ENCODE measurements at places on chromosomes 4 and X.

GRCh38 chrX:20309806-20310205, 43.1 kb upstream of the RPS6KA3 start:
- DNase-seq: no peak

DNA sequence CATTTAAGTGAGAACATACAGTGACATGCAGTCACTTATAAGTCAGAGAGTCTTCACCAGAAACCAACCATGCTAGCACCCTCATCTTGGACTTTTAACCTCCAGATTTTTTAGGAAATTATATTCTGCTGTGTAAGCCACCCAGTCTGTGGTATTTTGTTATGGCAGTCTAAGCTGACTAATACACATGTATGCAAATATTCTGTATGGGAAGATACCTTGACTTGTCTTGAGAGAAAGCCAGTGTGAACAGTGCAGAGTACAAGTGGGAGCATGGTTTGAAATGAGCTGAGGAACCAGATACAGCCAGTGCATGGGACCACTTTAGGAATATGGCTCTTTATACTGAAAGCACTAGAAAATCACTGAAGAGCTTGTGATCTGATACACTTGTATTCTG, 110.4 kb upstream of the MAP9 start:
- DNase-seq: no peak

DNA sequence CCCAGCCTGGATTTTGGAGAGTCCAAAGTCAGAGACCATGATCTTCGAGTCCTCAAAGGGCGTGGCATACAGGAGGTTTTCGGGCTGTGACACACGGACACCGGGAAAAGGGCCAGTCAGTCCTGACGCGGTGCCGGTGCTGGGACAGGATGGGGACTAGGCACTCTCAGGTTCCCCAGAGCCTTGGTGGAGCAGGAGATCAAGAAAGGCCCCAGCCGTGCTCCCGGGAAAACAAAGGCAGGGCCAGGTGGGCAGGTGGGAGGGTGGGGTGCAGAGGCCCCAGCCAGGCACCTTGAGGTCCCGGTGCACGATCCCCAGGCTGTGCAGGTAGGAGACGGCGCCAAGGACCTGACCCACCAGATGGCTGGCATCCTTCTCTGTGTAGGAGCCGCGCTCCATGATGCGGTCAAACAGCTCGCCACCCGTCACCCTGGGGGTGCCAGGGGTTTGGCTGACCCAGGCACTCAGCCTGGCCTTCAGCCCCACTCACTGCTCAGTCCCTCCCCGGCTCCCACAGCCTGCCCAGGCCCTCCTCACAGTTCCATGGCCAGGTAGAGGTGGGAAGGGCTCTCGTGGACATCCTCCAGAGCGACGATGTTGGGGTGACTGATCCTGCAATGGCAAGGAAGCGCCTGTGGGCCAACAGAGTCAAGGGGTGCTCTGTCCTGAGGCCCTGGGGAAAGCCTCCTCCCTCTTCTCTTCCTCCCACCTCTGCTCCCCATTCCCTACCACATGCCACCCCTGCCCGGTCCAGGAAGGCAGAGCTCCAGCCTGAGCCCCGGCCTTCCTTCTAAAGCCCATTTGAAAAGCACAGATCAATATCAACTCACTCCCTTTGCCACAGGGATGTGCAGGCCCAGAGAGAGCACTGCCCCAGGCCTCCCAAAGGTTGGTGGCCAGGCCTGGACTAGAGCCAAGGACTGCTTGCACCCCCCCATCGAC, 1.8 kb downstream of the PNCK start:
- no peak for DNase-seq

DNA sequence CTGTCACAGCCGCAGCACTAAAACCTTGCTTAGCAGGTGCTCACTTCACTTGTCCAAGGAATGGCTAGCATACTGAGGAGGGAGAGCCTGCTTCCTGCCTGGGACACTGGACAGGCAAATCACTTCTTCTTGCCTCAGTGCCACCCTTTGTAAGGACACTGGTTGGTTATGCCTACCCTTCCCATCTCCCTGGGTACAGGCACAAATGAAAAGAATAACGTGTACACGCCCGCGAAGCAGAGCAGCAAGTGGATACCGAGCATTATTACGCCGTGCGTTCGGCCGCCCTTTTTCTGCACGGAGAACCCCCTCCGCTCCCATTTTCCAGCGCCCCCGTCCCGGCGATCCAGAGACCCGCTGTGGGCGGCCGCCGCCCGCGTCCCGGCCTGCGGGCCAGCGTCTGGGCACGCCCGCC, 338 bp upstream of the KLHL2 start:
- DNase-seq: peak; percentile 30

- no peak for DNase-seq
Measured at GRCh38 chr4:167613381-167613780, 379.1 kb upstream of the SPOCK3 start.

DNA sequence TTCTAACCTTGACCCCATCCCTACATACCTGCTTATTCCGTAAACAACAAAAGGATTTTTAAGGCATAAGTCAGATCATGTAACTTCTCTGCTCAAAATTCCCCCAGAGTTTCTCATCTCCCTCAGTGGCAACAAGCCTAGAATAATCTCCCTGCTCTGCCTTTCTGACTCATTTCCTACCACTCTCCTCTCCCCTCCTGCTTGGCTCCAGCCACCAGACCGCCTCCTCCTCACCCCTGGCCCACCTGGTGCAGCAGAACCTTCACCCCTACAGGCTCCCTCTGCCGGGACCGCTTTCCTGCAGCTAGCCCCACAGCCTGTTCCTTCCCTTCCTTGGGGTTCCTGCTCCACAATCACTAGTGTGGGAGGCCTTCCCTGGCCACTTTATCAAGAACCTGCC, 32.1 kb downstream of the TSPAN5 start:
- DNase-seq: no peak

DNA sequence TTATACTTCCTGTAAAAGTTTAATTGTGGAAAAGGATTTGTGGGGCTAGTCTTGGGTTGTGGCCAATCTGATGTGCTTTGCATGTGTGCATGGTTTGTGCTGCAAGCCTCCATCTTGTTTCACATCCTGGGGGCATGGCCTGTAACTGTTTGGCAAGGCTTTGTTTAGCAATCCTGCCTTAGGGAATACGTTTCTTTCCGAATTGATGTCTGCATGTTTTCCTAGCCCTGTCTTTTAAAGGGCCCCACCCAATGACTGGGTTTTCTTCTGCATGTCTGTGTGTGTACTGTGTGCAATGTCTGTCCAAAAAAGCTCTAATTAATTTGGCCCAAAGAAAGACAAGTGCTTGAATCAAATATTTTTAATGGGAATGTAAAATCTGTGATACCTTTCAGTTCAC, 74.6 kb upstream of the MID1IP1 start:
- no peak for DNase-seq

GRCh38 chrX:110172215-110172614, 145.7 kb downstream of the AMMECR1 start:
- DNase-seq: no peak

GRCh38 chrX:9708923-9709553, 56.6 kb downstream of the GPR143 start:
- peak; percentile 50 for DNase-seq

DNA sequence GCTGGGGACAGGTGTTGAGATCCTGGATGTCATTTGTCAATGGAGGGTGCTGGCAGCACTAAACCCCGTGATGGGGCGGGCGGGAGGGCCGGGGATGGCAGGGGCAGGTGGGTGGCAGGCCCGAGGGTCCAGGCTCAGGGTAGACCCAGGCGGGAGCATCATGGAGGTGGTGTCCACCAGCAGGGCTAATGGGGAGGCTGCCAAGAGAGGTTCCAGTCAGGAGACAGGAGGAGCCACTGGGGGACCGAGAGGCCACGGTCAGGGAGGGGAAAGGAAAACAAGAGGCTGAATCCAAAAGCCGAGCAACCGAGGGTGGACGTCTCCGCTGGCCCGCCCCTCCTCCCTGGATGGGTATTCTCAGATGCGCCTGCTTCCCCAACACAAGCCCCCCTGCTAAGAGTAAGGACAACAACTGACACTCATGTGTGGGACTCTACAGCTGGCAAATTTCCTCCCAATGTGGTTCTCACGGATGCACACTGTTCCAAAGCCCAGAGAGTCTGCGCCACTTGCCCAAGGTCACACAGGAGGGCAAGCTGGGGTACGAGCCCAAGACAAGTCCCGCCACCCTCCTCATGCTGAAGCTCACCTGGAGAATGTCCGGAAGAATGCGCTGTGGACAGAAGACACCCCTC, 132.0 kb downstream of the CPZ start:
- DNase-seq: no peak

DNA sequence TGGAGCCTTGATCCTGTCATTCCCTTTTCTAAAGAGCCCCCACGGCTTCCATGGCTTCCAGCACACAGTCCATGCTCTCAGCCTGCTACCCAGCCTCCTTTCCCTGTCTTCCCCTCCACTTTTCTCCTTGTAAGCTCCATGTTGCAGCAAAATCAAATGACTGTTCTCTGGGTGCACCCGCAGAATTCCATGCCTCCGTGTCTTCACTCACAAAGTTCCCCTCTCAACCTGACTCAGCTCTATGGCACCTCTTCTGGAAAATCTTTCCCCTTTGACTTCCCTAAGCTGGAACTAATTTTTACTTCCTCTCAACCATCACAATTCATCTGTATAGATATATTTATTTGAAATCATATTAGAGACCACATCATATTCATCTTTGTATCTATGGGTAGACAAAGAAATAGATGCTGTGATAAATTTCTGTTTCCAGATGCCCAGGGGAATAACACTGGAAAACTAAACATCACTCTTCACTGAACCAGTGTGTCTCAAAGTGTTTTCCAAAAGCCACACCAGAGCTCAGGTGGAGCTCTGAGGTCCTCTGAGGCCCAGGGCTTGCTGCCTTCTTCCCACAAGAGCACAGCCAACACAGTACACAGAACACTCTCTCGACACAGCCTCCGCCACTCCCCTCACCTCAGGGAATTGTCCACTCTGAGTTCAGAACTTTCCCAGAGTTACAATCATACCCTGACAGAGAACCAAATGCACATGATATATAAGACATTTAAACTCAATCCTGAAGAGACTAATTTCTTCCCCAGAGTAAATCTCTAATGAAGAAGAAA, 3.3 kb downstream of the SETD7 start:
- DNase-seq: no peak

DNA sequence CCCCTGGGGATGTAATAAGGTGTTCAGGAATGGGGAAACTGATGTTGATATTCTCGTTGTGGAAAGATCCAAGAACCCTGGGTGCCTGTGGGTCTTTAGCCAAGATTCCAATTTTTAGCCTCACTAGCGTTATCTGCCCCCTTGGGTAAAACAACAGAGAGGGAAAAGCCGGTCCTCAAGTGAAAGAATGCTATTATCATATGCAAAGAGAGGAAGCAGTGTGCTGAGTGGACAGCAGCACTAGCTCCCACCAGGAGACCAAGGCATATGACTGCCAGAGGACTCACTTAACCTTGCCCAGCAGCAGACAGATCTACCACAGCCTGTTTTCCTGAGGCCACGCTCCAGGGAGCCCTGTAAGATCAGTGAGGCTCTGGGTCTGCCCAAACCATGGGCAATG, 257.9 kb upstream of the CPEB2 start:
- no peak for DNase-seq

- DNase-seq: no peak
Measured at GRCh38 chr4:4848540-4848939, 10.9 kb upstream of the MSX1 start.

GRCh38 chr4:85741921-85742591, 267.1 kb downstream of the ARHGAP24 start:
- peak; percentile 64 for DNase-seq

- DNase-seq: peak; percentile 23
Measured at GRCh38 chrX:115958687-115959359, 211.7 kb upstream of the AGTR2 start.

GRCh38 chr4:176833400-176834175, 40.9 kb upstream of the VEGFC start:
- no peak for DNase-seq

DNA sequence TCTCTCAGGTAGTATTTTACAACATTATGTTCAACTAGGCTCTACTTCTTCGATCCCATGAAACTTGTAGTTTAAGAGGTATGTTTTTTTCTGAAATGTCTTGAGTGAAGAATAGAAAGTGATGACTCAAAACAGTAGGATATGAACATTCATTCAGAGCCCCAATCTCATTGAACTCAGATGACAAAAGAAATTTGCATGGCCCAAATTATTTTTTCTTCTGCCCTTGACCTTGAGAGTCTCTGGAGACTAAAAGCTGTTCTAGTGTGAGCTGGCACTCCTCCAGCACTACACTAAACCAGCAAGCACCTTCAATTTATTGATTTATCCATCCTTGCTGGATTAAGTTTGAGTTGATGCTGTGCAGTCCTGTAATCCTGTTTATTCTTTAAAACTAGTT, 4.0 kb downstream of the DCLK2 start:
- peak; percentile 4 for DNase-seq

DNA sequence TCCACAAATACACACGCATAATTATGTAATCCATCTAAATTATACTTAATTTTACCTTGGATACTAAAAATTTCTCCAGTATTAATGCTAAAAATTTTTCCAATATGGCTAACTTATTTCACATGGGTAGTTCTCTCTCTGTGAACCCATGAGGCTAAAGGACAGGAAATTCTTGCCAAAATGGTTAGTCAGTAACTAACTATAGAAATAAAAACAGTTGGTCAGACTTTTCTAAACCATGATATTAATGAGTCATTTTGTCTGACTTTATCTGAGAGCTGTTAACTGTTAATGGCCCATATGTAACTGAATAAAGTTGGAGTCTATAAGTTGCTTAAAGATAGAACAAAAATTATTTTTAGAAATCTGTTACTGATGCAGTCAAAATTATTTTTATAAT, 549.4 kb downstream of the TLL1 start:
- DNase-seq: no peak

DNA sequence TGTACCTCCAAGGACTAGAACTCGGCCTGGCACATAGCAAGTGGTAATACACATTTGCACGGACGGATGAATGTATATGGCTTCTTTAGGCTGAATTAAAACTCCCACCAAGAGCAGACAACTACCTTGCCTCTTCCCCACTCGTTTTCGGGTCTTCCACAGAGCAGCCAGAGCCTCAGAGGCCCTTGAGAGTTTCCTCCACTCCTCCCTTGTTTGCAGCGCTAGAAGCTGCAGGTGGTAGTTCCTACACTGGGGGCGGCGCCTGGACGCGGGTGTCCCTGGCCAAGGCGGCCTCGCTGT, 10.2 kb upstream of the INTU start:
- no peak for DNase-seq

- DNase-seq: no peak
Measured at GRCh38 chr4:103073792-103074438, 2.6 kb downstream of the SLC9B2 start.

GRCh38 chr4:162985131-162985530, 181.6 kb downstream of the NAF1 start:
- no peak for DNase-seq

- no peak for DNase-seq
Measured at GRCh38 chr4:20838476-20838875, 138.2 kb downstream of the PACRGL start.

- no peak for DNase-seq
Measured at GRCh38 chr4:185761352-185762235, 50.4 kb downstream of the SORBS2 start.

DNA sequence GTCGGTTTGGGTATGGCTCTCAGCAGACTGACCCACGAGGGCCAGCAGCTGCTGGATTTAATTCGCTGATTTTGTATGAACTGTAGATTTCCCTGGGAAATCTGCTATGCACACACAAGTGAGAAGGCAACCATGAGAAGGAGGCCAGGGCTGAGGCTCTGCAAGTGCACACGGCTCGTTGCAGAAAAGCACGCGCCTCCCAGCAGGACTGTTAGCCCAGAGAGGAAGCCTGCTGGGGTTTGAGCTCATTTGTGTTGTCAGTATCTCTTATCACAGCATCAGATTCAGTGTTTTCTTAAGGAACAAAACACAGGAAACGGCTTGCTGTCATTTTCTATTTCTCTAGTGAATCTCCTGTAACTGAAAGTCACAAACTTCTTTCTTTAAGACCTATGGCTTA, 296.2 kb upstream of the FAT1 start:
- no peak for DNase-seq

GRCh38 chrX:47597222-47597621, 15.0 kb downstream of the TIMP1 start:
- no peak for DNase-seq

Data from NCI-H2171 treated with DMSO at 0.1 percent for 48 hours (cell line).